ENCODE measurements at places on chromosomes 7 and 10.

- DNase-seq: peak; percentile 75
Observed at GRCh38 chr10:69318867-69319727, 40.8 kb downstream of the HK1 start.

- no peak for DNase-seq
Observed at GRCh38 chr7:25562673-25563182, 334.4 kb upstream of the NPVF start.

GRCh38 chr7:69811476-69812308, 213.4 kb downstream of the AUTS2 start:
- no peak for DNase-seq

- DNase-seq: no peak
Observed at GRCh38 chr7:155959894-155960293, 147.6 kb upstream of the SHH start.

GRCh38 chr10:14879928-14880193, 1.2 kb downstream of the SUV39H2 start:
- DNase-seq: no peak

DNA sequence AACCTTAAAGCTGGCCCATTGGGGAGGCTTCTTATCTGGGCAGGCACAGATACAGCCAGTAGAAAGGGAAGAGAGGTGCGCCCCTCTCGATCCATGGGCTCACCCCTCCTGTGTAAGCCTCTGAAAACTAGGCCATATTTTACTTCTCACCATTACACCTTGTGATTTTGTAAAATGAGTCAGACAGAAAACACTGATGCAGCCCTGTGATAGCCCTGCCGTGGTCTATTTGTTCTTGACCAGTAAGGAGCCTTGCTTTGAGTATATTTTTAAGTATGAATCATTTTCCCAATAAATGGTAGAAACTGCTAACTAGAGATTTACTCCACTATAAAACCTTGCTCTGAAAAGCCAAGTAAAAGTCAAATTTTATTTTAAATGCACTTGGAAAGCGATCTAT, 329.8 kb upstream of the MBL2 start:
- no peak for DNase-seq

DNA sequence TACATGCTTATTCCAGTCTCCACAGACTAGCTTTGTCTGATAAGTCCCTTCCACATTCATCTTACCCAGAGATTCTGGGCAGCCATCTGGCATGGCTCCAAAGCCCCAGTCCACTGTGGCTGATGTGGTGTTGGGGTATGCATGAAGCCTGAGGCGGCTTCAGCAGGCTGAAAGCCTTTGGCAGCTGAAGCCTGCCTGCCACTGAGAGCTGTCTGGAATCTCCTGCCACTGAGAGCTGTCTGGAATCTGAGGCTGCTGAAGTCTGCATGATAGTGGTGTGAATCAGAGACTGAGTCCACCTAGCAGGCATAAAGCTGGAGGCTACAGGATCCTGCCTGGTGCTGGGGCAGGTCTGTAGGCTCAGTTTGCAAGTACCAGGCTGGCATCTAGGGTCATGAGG, 87.1 kb downstream of the DYNC1I1 start:
- DNase-seq: no peak

DNA sequence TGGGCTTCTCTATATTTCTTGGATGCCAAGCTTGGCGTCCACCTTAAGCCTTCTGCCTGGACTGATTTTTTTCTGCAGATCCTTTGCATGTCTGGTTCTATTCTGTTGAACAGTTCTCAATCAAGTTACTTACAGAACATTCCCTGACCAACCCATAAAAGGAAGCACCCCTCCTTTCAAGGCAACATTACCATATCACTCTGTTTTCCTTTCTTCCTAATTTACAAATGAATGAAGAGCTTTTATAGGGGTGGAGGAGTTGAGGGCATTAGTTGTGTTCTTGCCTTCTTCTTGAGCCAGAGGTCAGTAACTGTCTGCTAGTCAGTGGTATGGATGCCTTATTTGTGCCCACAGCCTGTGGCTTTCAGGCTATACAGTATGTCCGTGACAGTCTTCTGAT, 361.0 kb downstream of the PHTF2 start:
- no peak for DNase-seq

DNA sequence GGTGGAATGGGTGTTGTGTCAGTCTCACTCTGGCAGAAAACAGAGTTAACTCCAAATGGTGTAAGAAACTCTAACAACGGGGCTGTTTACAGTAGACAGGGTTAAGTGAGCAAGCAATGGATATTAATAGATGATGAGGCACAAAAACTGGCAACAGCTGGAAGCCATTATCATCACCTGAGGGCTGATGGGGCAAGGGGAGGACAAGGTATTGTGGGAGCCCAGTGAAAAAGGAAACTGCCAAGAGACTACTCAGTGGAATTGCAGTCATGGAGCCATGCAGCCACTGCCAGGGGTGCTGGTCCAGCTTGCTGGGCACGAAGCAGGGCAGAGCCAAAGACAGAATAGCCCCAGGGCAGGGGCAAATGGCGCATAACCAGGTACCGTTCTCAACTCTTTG, 260.7 kb downstream of the BICC1 start:
- DNase-seq: no peak

DNA sequence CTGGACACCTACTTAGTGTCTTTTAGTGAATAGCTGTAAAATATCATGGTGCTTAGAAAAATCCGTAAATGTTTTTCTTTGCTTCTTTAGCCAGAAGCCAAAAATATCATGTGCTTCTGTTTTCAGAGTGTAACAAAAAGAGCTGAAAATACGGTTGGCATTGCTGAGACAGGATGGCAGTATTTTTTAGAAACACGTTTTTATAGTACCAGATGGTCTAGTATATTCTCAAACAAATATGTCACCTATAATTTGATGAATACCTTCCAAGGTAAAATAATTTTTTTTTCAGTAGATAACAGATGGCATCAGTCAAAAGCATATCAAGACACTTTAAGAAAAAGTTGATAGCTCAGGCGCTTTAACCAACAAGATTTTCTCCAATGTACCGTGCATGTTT, 326.6 kb downstream of the PHF14 start:
- no peak for DNase-seq

GRCh38 chr7:102302025-102302424, 15.4 kb downstream of the SH2B2 start:
- DNase-seq: no peak
